ENCODE measurements at places on chromosomes 16 and 17.

- no peak for DNase-seq
Measured at GRCh38 chr17:32828822-32829221, 48.1 kb downstream of the MYO1D start.

DNA sequence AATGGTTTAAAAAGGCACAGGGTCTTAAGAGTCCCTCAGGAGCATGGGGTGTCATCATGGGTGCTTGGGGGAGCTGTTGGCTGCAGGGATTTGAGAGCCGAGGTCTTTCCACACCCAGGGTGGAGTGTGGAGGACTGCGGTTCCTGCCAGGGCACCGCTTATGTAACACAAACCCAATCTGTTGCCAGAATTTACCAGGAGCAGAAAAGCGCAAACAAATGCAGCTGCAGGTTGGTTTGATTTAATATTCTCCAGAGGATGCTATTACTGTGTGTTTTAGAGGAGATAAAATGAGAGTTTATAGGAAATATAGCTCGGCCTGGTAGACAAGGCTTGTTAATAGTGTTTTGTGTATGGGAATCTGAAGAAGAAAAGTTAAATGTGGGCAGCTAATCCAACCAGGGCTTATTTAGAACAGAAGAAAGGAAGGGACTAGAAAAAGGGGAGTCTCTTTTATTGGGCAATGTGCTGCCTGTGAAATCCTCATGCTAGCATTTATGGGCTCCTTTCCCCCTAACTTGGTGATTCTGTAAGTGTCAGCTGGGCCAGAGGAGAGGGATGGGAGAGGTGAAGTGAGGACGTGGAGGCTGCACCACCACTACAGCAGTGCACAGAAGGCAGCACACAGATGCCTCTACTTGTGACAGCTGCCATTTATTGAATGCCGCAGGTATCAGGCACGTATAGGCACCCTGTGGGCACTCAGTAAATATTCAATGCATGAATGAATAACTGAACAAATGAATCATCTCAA is 174.7 kb downstream of the KATNIP start:
- DNase-seq = no peak

DNA sequence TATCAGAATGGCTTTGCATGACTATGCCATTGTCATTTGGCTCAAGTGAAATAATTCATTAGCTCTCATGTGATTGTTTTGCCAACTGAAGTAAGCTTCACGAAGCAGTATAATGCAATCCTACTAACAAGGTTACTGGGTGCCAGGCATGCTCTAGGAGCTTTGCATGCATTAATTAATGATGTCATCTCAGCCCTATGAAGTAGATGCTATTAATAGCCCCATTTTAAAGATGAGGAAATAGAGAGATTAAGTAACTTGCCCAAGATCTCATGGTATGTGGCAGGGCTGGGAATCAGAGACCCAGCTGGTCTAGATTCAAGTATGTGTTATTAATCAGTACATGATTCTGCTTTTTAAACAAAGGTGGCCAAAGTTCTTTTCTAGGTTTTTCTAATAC is 14.1 kb downstream of the KRT39 start:
- peak; percentile 96 for DNase-seq

DNA sequence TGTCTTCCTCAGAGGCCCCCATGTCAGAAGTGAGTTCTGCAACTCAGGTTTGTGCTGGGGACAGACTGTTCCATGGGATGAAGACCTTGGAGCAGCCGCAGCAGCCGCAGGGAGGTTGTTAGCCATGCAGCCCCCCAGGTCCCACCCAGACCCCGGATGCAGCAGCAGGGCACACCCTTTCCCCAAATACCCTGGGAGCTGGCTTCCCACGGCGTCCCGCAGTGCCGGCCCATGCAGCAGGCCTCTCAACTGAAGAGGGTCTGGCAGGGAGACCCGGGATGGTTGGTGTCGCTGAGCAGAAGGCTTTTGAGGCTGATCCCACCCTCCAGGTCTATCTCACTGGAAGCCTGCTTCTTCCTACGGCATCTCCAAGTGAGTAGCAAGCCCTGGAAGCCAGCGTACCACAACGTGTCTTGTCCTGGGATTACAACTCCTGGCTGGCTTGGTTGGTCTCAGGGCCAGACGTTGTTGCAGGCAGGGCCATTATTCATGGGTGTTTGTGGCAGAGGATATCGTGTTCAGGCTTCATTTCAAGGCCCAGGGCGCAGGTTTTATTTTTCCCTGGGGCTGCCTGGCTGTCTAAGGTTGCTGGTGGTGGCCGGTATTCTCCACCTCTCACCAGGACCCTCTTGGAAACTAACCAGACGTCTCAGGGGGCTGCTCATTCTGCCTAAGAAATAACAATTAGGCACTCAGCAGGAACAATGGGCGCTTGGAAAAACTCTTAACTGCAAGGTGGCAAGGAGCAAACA is 223.2 kb downstream of the C16orf95 start:
- no peak for DNase-seq

DNA sequence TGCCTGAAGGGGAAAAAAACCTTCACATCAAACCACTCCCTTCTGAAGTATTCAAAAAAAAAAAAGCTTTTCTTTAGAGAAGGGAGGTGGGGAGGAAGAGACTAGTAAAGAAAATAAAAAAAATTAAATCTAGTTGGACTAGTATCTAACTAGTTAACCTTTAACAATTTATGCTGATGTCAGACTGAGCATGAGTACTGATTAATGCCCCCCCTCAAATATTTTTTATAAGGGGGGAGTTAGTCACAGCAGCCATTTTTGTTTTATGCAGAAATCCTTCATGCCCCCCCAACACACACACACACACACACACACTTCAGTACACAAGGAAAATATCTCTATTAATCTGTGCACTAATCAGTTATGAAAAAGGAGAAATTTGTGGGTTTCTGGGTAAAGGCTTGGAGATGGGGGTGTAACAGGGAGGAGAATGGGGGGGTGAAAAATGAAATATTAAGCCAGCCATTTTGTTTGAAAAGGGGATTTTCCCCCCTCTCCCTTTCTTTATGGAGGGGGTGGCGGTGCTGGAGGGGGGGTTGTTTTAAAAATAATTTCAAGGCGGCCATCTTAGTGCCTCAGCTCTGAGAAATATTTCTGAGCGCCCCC is 4.7 kb upstream of the CHD3 start:
- no peak for DNase-seq

DNA sequence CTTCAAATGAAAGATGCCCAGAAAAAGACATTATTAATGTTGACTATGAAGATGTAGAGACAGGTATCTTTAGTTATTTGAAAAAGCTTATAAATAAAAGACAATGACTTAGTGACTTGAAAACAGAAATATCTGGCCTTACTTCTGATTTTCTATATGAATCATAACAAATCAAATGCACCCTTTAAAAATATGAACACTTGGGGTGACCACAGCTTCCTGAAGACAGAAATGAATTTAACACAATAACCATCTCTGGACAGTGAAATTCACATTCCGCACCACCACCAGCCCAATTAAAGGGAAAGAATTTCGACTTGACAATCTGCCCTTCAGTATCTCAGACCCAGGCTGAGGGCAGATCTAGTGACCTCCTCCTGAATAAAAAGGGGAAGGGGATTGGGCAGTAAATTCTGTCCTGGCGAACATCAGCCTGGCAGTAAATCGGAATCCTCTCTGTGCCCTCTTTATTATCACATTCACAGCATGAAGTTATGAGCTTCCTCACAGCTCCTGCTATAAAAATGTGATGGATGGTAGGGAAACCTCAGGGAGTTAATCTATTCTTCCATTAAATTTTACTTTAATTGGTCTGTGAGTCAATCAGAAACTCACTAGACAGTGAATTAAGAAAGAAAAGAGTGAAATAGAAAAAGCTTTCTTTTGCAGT is 131.5 kb downstream of the SNX11 start:
- DNase-seq = no peak

DNA sequence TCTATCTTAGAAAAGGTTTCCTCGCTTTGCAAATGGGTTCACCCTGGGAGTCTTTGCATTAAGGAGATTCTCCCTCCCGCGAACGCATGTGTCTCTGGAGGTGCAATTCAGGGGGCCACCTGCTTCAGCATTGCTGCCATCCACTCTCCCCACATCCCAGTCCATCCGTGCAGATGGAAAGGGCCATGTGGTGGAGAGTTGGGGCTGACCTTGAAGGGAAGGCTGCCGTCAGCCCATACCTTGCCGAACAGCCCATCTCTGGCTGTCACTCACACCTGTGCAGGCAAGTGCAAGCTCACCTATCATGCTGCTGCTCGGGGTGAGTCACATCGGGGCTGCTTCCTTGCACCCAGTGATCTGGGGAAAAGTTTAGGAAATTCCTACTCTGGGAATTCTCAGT is 106.1 kb downstream of the ZNF423 start:
- no peak for DNase-seq

GRCh38 chr16:76118344-76118743 is 158.9 kb upstream of the CNTNAP4 start:
- DNase-seq = no peak

GRCh38 chr16:14069818-14070217 is 1.3 kb upstream of the MRTFB start:
- no peak for DNase-seq

DNA sequence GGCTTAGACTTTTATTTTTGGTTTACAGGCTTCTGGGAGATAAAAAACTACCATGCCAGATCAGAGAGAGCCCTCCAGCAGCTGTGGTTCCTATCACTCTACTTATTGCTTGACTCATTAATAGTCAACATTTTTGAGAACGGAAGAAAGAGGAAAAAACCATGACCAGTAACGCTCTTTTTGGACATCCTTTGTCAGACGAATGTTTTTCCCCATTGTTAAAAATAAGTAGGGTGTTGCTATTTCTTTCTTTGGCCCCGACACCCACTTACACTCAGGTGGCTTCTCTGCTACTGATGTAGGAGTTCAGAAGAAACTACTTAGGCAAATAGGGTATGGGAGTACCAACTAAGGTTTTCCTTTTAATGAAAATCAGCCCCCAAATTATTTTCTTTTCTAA is 27.5 kb downstream of the TVP23A start:
- DNase-seq = no peak

DNA sequence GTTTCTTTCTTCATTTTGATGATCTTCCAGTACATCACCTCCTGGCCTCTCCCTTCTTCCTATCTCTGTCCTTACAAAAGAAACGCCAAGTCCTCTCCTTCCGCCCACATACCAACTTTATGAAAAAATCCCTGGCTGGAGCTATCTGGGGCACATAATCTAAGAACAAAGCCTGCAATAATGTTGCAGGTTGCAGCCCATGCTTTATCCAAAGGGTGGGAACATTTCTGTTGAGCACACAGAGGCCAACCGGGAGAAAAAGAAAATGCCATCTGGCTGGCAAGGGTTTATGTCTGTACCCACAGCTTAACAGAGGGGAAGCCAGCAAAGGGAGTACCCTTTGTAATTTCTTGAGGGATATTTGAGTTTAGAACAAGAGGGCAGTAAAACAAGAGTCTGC is 409.6 kb downstream of the SOX9 start:
- no peak for DNase-seq

- DNase-seq = no peak
Measured at GRCh38 chr17:44767493-44767892, 8.7 kb downstream of the ADAM11 start.

DNA sequence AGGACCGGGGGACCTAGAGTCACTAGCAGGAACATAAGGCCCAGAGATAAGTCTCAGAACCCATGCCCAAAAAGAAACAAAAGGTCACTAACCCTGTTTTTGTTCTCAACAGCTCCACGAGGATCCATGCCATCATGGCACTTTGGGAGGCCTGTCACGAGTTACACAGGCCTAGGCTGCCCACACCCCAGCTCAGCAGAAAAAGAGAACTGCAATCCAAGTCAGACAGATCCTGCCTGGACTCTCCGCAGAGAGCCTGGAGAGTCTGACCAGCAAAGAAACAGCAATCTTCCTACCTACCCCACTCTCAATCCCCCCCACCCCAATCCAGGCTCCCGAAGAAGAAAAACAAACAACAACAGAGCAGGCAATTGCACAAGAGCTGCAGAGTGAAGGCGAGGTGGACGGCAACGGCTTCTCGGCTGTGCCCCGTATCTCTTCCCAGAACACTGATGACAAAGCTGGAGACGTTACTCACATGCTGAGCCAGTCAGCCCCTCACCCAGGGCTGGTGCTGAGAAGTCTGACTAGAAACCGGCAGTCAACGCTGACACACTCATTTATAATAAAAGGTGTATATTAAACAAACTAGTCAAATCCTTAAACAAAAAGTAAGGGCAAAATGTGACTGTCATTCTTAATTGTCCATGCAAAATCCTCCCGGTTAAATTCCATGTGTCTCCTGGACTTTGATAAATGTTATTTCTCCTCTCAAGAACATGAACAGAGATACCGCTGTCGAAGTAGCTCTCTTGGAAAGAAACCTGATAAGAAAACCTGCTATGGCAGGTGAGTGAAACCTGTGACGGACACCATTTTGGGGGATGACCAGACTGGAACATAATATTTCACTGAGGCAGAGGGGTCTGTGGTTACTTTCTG is 89.3 kb downstream of the SMG6 start:
- no peak for DNase-seq

GRCh38 chr16:3977376-3977775 is 96.9 kb upstream of the CREBBP start:
- DNase-seq = no peak

GRCh38 chr17:78279360-78279990 is 48.0 kb downstream of the TMEM235 start:
- no peak for DNase-seq

DNA sequence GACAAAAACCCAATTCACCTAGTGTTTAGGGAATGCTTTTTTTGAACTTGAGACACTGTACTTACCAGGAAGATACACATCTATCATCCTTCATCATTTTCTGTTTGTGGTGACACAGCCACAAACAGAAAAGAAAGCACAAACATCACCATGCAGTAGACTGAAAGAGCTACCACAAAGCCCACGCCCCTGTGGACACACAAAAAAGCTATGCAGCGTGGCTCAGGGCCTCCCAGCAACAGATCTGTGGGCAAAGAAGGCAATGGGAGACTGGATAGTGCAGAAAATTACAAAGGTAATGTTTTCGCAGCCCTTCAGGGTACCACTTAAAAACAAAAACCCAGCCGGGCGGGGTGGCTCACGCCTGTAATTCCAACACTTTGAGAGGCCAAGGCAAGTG is 9.6 kb downstream of the COTL1 start:
- DNase-seq = no peak

GRCh38 chr16:651844-652243 is 2.7 kb downstream of the WDR90 start:
- DNase-seq = no peak

GRCh38 chr16:67935101-67935401 is 1.6 kb downstream of the PSMB10 start:
- no peak for DNase-seq

Data from AG04449 (cell line).